HepG2 (cell line): ENCODE measurements at places on chromosomes 4 and X.

GRCh38 chr4:36178484-36178883 lies 65.8 kb downstream of the ARAP2 start:
- DNase-seq, result no peak

DNA sequence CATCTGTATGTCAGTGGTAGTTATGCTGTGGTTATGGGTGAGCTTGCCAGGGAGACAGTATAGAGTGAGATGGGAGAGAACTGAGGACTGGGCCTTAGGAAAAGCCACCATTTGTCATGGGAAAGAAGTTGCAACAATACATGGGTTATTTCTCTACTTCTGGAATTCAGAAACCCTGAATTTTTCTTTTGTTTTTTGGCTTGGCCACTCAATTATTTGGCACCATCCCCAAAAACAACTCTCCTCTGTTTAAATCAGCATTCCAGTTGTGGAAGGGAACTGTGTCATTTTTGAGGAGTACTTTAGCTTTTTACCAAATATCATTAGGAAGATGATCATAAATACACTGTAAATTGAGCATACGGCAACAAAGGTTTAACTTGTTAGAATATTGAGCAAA lies 41.1 kb upstream of the ACSL4 start:
- DNase-seq, result no peak

- DNase-seq, result no peak
These were observed 310.4 kb downstream of the SPRY1 start for GRCh38 chr4:123706973-123707372.

GRCh38 chrX:109777749-109778148 lies 44.7 kb upstream of the ACSL4 start:
- peak; percentile 20 for DNase-seq

- DNase-seq, result no peak
These were observed 772 bp upstream of the MTTP start for GRCh38 chr4:99573735-99574368.

- DNase-seq, result no peak
These were observed 9.2 kb upstream of the ABLIM2 start for GRCh38 chr4:8167815-8168214.

DNA sequence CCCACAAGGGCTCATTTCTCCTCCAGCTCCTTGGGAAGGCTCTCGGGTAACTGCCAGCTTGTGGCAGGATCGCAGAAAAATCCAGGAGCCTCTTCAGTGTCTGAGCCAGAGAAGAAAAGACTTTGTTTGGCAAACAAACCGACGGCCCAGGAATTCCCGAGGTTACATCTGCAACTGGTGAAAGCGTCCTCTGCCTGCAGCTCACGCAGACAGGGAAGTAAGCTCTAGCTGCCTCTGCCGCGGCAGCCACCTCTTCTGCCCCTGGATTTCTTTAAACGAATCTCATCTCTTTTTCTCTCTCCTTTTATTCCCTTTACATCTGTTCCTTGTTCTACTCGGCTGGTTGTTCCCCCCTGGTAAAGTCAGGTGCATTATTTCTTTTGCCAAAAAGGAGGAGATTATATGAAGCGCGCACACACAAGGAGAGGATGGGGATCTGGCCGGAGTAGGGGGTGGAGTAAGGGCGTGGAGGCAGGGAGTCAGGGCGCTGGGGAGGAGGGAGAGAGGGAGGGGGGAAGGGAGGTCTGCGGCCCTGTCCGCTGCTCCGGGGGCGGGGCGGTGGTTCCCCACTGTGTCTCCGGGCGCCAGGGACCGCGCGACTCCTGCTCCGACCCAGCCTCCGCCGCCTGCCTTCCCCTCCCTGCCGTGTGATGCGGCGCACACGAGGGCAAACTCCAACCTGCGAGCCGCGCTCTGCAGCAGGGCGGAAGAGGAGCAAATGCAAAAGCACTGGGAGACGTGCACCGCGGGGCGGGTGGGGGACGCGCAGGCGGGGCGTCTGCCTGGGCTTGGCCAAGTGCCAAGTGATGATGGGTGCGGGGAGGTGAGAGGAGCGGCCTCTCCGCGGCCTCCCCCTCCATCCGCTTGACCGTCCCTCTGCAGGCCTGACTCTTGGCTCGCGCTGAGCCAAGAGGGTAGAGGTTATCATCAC lies at the start of gene DCHS2:
DCHS2 (minus strand) TSS at position 459 of the 931 bp plus-strand sequence; CDS start at position 15, 444 bp downstream.
- DNase-seq, result peak; percentile 24

GRCh38 chrX:19852014-19853005 lies 35.1 kb downstream of the SH3KBP1 start:
- DNase-seq, result peak; percentile 72

GRCh38 chr4:33658971-33659370 lies 2585.3 kb downstream of the ARAP2 start:
- DNase-seq, result no peak

DNA sequence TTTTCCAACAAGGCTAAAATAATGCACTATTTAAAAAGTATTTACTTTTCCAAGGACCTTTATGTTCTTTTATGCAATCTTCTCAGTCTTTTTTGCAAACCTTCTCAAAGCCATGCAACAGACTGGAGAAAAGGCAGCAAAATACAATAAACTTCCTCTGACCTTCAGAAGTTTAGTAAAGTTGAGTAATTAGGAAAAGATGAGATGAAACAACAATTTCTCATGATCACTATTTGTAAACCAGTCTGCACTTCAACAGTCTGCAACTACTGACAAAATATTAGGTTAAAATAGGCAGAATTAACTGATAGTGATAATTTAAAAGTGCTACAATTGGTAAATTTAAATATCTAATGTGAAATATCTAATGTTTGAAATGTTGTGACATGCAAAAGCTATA lies 884.9 kb upstream of the PCDH10 start:
- no peak for DNase-seq

DNA sequence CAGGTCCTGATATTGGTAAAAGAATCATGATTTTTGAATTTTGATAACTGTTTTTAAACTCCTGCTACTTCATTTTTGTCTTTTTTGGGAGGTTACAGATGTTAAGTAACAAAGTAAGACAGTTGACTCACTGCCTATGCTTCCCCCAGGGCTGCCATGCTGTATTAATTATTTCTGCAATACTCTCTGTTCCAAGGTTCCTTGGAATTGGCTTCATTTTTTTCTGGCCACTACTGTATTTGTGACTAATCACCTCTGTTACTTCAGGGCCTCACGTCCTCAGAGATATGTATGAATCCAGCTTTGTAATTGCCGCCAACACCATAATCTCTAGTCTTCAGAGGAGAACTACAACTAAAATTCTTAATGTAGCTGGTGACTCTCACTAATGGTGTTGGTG lies 1729.3 kb downstream of the C4orf33 start:
- DNase-seq, result no peak

GRCh38 chrX:41457613-41458192 lies 10.6 kb downstream of the NYX start:
- no peak for DNase-seq

GRCh38 chr4:144734522-144734921 lies 88.6 kb downstream of the HHIP start:
- no peak for DNase-seq

- no peak for DNase-seq
These were observed 910 bp downstream of the HPGDS start for GRCh38 chr4:94341481-94342370.

GRCh38 chrX:148813967-148814366 lies 313.6 kb downstream of the AFF2 start:
- no peak for DNase-seq

GRCh38 chr4:70714079-70714887 lies 7.5 kb upstream of the RUFY3 start:
- DNase-seq, result peak; percentile 75

- no peak for DNase-seq
These were observed 11.3 kb downstream of the CXorf58 start for GRCh38 chrX:23919148-23919547.

DNA sequence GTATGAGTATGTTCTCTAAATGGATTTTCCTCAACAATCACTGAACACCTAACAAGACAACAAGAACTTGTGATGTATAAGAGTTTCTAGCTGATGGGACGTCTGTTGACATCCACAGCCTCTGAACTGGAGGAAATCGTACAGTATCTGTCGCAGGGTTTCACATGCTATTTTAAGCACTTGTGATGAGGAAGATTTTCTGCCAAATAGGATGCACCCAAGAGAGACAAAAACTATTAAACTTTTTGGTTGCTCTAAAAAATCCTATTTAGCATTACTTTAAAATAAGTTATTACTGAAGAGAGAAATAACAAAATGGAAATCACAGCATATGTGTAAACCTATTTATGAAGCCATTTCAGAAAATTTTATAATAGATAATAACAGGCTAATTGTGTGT lies 356.1 kb upstream of the SLC7A11 start:
- no peak for DNase-seq

DNA sequence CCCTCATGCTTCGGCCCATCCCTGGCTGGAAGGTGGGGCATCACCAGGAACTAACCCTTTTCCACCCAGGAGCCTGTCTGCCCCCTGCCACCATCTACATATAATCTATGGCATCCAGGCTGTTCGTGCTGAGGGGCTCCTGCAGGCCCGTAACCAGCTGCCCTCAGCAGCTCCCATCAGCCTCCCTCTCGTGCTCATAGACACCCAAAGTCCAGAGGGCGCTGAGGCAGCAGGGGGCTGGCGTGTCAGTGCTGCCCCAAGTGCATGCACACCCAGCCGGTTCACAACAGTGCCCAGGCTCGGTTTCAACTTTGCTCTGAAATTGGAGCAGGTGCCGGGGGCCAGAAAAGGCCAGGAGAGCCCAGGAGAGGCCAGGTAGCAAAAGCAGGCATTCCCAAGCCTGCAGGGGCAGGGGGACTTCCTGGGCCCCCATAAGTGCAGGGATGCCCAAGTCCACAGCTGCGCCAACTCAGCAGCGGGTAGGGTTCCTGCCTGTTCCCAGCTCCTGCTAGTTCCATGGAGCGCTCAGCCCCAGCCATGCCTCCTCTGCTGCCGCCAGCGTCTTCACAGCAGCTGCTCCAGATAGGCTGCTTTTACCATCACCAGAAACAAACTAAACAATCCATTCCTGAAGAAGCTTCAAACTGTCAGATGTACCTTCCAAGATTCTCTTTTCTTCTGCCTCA lies 558.2 kb upstream of the GNPDA2 start:
- DNase-seq, result no peak

GRCh38 chrX:69079268-69079667 lies 86.0 kb downstream of the PJA1 start:
- no peak for DNase-seq

DNA sequence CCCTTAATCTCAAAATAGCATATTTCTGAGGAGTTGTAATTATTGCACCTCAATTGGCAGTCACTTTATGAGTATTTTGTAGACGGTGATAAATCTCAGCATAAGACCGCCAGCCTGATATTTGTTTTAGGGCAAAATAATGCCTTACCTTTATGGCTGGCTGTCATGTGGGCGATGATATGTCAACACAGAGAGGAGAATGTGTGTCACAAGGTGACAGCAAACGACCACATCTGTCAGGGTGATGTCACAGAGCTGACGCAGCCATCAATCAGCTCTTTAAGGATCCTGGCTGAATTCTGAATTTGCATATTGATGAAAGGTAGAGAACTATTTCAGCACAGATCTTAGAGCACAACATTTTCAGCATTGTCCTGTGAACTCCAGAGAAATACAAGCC lies 209.7 kb downstream of the CEP135 start:
- no peak for DNase-seq

DNA sequence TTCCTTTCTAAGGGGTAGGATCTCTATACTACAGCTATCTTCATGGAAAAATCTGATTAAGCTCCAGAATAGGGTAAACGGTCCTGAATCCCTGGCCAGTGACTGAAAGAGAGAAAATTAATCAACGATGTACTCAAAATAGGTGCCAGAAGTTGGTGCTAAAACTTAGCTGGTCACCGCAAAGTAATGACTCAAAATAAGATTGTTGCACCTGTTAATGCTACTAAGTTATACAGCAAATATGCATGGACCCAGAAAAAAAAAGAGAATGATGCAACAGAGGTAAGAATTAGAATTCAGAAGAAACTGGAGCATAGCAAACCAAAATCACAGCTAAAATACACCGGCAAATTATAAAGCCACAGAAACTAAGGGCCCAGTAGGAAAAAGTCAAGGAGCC lies 239.7 kb upstream of the FAM241A start:
- DNase-seq, result no peak

- DNase-seq, result peak; percentile 27
These were observed at the start of gene PDLIM3 for GRCh38 chr4:185534866-185535611. Gene PDLIM3 (minus strand): TSS chr4:185535507. CDS start chr4:185535434, 73 bp downstream.

DNA sequence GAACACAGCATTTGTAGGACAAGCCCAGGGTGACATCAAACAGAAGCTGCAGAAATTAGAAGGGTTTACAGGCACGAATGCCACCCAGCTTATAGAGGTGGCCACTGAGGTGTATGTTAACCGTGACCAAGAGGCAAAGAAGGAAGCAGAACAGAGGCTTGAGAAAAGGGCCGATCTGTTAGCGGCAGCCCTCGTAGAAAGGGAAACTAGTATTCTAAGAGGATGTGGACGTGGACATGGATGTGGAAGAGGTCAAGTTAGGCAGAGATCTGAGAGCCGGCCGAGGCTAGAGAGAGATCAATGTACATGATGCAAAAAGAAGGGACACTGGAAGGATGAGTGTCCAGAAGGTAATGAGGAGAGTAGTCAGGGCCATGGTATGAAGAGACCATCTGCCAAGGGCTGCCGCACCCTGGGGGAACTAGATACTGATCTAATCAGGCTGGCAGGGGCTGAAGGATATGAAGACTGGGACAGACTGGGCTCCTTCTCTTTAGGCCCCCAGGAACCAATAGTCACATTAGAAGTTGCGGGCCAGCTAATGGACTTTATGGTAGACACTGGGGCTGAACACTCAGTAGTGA lies 27.5 kb downstream of the LIAS start:
- no peak for DNase-seq

DNA sequence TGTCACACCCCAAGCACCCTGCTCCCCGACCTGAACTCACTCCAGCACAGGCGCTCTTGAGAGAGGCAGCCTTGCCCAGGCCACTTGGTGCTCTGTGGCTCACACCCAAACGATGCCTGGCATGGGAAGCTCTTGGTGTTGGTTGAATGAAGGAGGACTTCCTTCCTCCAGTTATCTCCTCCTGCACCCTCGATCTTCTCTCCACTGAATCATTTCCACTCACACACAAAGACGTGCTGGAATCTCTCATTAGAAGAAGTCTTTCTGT lies 90.5 kb upstream of the TRIM2 start:
- DNase-seq, result no peak

GRCh38 chrX:48626401-48627298 lies 29.4 kb downstream of the WDR13 start:
- DNase-seq, result no peak

DNA sequence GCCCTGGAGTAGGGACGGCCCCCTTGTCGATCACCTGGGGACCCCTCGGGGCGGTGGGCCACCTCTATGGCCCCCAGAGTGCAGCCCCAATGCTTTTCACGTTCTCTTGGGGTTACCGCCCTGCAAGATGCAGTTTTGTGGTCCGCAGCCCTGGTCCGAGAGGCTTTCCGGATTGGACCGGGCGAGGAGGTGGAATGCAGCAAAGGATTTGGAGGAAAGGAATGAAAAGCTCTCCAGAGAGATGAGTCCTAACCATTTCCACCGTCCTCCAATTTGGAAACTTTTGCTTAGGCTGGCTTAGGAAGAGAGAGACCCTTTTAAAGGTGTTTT lies 601 bp downstream of the SLC25A43 start:
- DNase-seq, result no peak

GRCh38 chr4:132227151-132227856 lies 921.8 kb upstream of the PCDH10 start:
- DNase-seq, result peak; percentile 52
